Thoracic aorta (tissue), 2 donors: ENCODE measurements at places on chromosomes 7 and 10. TPM values are rescaled to one million over a fixed set of nuclear protein-coding genes. Genes with fewer than 3 reads are reported as not detected.
A peak's percentile ranks its signal among the peaks of the same experiment; 100 is the strongest.

Gene CLDN3
- total RNA-seq, result not detected

Gene FAM24B
- 9.1 TPM for total RNA-seq

Gene UPP1
- 18.0 TPM for total RNA-seq

Gene CTTNBP2
- 12.0 TPM for total RNA-seq

Gene STRIP2
- total RNA-seq, result not detected

Gene FAM25G
- total RNA-seq, result not detected

Gene PYROXD2
- total RNA-seq, result 9.3 TPM

Gene NRAP
- not detected for total RNA-seq

Gene HOXA9
- total RNA-seq, result not detected

- H3K4me3 ChIP-seq, result no peak overlapping the region
- DNase-seq, result no peak
- H3K4me1 ChIP-seq, result no peaks in the 10 kb centered on the region
- H3K36me3 ChIP-seq, result no peaks in the 10 kb centered on the region
Observed at GRCh38 chr10:7296076-7296475, 114.8 kb downstream of the SFMBT2 start.

GRCh38 chr7:91457208-91457607 lies 193.0 kb downstream of the FZD1 start:
- no peak for DNase-seq
- H3K27me3 ChIP-seq, result no peaks in the 10 kb centered on the region
- peak overlapping the region; percentile 31 for H3K27ac ChIP-seq
- H3K4me3 ChIP-seq, result no peak overlapping the region
- H3K4me1 ChIP-seq, result peaks cover 2% of the 10 kb centered on the region
- no peaks in the 10 kb centered on the region for H3K36me3 ChIP-seq

- H3K27ac ChIP-seq, result no peak overlapping the region
- no peak for DNase-seq
- no peaks in the 10 kb centered on the region for H3K36me3 ChIP-seq
- H3K4me1 ChIP-seq, result no peaks in the 10 kb centered on the region
- no peaks in the 10 kb centered on the region for H3K27me3 ChIP-seq
Observed at GRCh38 chr7:155324012-155324917, 26.6 kb downstream of the INSIG1 start.
